ENCODE measurements at places on chromosomes 4 and X. TPM values are rescaled to one million over a fixed set of nuclear protein-coding genes. Genes with fewer than 3 reads are reported as not detected.

PLP1 gene
- 12.4 TPM for total RNA-seq

CXCL6 gene
- total RNA-seq = not detected

FNIP2 gene
- 40.4 TPM for total RNA-seq

STK26 gene
- 5.2 TPM for total RNA-seq

SERTM2 gene
- not detected for total RNA-seq

DNA sequence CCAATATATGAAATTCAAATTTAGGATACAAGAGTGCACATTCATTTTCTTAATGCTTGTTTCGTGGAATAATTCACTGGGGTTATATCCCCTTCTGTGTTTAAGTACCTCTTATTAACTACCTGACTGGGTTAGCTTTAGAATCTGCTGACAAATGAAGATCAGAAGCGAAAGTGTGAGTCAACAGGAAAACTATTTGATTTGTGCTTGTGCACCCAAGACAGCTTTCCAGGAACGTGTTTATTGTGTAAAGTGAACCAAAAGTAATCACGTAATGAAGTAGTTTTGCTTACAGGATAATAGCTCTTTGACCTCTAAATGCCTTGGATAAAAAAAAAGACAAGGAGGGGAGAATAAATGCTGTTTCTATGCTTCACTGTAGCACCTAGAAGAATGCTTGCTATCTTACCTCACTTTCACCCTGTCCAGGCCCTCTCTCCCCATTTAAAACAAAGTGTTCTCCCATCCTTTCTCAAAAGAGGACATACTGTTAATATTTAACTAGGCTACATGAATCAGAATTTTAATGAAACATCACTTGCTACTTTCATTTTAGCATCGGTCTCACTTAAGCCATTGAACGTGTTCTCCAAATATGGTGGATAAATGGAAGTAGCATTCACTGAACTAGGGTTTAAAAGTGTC, 141.9 kb downstream of the THOC2 start:
- H3K4me3 ChIP-seq = no peak overlapping the region
- no peaks in the 10 kb centered on the region for H3K27me3 ChIP-seq

GRCh38 chrX:116238093-116238492, 67.5 kb downstream of the AGTR2 start:
- no peak overlapping the region for H3K4me3 ChIP-seq
- no peak for DNase-seq
- H3K36me3 ChIP-seq = no peaks in the 10 kb centered on the region
